ENCODE measurements at places on chromosomes 5 and 9. TPM values are rescaled to one million over a fixed set of nuclear protein-coding genes. Genes with fewer than 3 reads are reported as not detected.

- no peaks in the 10 kb centered on the region for H3K36me3 ChIP-seq
- H3K27me3 ChIP-seq = no peaks in the 10 kb centered on the region
- DNase-seq = no peak
- no peak overlapping the region for H3K27ac ChIP-seq
These were observed 41.6 kb downstream of the LPAR1 start for GRCh38 chr9:110996436-110997220.

DNA sequence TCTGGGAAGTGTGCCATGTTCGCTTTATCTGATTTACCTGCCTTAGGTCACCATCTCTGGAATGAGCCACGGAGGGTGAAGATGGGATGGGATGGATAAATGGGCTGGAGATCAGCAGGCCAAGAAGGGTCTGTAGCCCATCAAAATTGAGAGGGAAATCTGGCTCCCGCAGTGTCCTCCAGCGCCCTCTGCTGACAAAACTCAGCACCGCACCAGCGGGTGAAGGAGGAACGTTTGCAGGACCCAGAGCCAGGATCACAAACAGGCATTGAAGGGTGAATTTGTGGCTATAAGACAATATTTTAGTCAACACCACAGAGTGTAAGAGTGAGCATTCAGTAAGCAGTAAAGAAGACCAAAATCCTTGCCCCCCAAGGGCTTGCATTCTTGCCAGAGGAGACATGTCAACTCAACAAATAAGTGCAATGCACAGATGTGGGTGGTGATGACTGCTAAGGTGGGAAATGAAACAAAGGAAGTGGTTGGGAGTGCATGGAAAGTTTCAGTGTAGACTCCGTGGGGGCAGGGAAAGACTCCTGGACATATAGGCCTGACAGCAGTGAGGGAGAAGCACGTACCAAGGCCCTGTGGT lies 124.4 kb downstream of the TENT4A start:
- DNase-seq = peak; percentile 60
- H3K4me1 ChIP-seq = peaks cover 3% of the 10 kb centered on the region
- H3K27me3 ChIP-seq = peaks cover 10% of the 10 kb centered on the region
- H3K36me3 ChIP-seq = no peaks in the 10 kb centered on the region
- H3K27ac ChIP-seq = no peak overlapping the region
- H3K4me3 ChIP-seq = no peak overlapping the region

GRCh38 chr9:136685790-136686533 lies 1.3 kb downstream of the AGPAT2 start:
- H3K4me1 ChIP-seq = no peaks in the 10 kb centered on the region
- H3K4me3 ChIP-seq = peak overlapping the region; percentile 73
- H3K27me3 ChIP-seq = peaks cover 3% of the 10 kb centered on the region
- H3K36me3 ChIP-seq = no peaks in the 10 kb centered on the region
- H3K27ac ChIP-seq = no peak overlapping the region

PCDHGB7 gene
- not detected for total RNA-seq

GRCh38 chr5:164431634-164432304 lies 926.4 kb downstream of the MAT2B start:
- H3K27me3 ChIP-seq = no peaks in the 10 kb centered on the region
- H3K4me1 ChIP-seq = no peaks in the 10 kb centered on the region
- H3K36me3 ChIP-seq = no peaks in the 10 kb centered on the region
- H3K4me3 ChIP-seq = no peak overlapping the region

EIF4E1B gene
- total RNA-seq = not detected

- H3K4me3 ChIP-seq = peak overlapping the region; percentile 56
- peaks cover 36% of the 10 kb centered on the region for H3K4me1 ChIP-seq
- peak overlapping the region; percentile 87 for H3K27ac ChIP-seq
- no peak for DNase-seq
- no peaks in the 10 kb centered on the region for H3K27me3 ChIP-seq
These were observed 122.7 kb downstream of the ST8SIA4 start for GRCh38 chr5:100780376-100780870.

HSPB3 gene
- total RNA-seq = not detected

SIT1 gene
- 75.8 TPM for total RNA-seq

DNA sequence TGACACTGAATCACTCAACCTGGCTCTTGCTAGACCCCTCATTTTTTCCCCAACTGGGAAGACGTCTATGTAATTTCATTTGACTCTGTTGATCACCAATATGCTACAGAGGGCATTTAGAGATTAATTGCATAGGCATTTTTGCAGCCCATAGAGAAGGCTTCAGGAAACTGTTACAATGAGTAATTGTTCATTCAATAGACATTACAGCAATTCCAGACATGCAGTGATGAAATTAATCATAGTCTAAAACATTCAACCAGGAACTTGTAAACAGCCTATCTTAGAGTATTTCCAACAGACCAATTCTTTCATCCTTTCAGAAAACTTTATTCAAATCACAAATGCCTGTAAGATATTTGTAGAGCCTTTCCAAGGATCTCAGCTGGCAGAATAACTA lies 122.3 kb downstream of the MARCHF11 start:
- H3K4me3 ChIP-seq = no peak overlapping the region
- DNase-seq = no peak
- no peaks in the 10 kb centered on the region for H3K27me3 ChIP-seq
- H3K4me1 ChIP-seq = no peaks in the 10 kb centered on the region
- H3K27ac ChIP-seq = no peak overlapping the region

RASA1 gene
- total RNA-seq = 25.1 TPM

CHMP5 gene
- total RNA-seq = 119 TPM

DNA sequence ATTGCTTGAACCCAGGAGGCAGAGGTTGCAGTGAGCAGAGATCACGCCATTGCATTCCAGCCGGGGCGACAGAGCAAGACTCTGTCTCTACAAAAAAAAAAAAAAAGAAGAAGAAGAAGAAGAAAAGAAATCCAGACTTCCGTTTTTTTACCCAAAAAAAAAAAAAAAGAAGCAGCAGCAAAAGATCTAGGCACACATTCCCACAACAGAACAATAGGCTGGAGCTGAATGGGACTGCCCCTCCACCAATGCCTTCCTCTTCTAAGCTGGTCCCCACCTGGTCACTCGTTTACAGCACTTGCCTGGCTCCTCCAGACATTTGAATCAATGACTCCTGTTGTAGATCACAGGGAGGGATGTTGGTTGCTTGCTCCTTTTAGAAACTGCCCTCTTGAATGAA lies 1.6 kb upstream of the LMAN2 start:
- no peaks in the 10 kb centered on the region for H3K27me3 ChIP-seq
- H3K4me1 ChIP-seq = peaks cover 62% of the 10 kb centered on the region
- DNase-seq = no peak
- no peak overlapping the region for H3K4me3 ChIP-seq
- H3K27ac ChIP-seq = no peak overlapping the region

DNA sequence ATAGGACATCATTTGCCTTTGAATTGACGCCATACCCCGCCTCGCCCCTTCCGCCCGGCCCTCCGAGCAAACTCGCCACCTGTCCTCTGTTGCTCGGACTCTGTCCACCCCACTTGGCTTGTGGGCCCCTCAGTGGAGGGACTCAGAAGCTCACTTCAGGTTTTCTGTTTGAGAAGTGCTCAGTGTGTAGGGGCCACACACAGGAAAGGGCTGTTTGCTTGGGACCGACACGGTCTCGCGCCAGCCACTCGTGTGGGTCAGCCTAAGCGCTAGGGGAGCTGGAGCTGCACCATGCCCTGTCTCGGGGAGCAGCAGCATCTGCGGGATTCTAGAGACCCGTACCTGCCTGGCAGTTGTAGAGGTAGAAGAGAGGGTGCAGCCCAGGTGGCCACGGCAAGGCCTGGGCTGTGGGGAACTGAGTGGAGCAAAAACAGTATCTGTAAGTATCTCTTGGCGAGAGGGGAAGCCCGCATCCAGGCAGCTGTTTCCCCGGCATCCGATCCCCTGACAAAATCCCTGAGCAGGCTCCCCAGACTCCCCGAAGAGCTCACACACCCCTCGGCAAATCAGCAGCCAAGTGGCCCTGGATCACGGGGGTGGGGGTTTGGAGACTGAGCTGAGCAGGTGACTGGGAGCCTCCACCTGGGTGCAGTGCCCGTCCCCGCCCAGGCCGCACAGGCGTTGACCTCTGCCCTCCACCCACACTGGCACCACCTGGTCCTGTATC lies 52.2 kb downstream of the COL5A1 start:
- DNase-seq = no peak
- no peaks in the 10 kb centered on the region for H3K36me3 ChIP-seq
- H3K27ac ChIP-seq = no peak overlapping the region

GRCh38 chr5:145396888-145397287 lies 438.3 kb downstream of the PRELID2 start:
- no peaks in the 10 kb centered on the region for H3K36me3 ChIP-seq
- H3K4me3 ChIP-seq = no peak overlapping the region
- DNase-seq = no peak
- no peak overlapping the region for H3K27ac ChIP-seq

DNA sequence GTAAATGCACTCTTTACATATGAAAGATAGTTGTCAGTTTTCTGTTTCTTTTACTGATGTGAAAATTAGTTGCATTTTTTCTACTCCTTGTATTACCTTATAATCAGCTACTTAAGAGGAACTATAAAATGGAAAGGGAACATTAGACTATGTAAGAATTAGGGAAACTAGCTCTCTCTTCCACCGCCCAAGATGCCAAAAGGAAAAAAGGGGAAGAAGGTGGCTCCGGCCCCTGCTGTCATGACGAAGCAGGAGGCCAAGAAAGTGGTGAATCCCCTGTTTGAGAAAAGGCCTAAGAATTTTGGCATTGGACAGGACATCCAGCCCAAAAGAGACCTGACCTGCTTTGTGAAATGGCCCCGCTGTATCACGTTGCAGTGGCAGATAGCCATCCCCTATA lies 15.2 kb upstream of the HOMER1 start:
- no peaks in the 10 kb centered on the region for H3K4me1 ChIP-seq
- no peak overlapping the region for H3K27ac ChIP-seq
- peaks cover 8% of the 10 kb centered on the region for H3K36me3 ChIP-seq
- DNase-seq = no peak
- no peak overlapping the region for H3K4me3 ChIP-seq
- H3K27me3 ChIP-seq = peaks cover 10% of the 10 kb centered on the region

- no peak overlapping the region for H3K27ac ChIP-seq
- no peaks in the 10 kb centered on the region for H3K4me1 ChIP-seq
- H3K4me3 ChIP-seq = no peak overlapping the region
These were observed 73.8 kb downstream of the LHFPL2 start for GRCh38 chr5:78574731-78575161.

DNA sequence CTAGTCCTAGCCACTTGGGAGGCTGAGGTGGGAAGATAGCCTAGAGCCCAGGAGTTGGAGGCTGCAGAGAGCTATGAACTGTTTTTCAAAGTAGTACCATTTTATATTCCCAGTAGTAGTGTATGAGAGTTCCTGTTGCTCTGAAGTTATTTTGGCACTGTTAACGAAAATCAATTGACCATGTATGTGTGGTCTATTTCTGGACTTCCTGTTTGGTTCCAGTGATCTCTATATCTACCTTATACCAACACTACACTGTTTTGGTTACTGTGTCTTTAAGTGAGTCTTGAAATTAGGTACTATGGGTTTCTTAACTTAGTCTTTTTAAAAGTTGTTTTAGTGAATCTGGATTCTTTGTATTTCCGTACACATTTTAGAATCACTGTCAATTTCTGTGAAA lies 13.6 kb downstream of the SLF1 start:
- no peak for DNase-seq
- no peak overlapping the region for H3K27ac ChIP-seq
- no peak overlapping the region for H3K4me3 ChIP-seq
- peaks cover 43% of the 10 kb centered on the region for H3K36me3 ChIP-seq
- H3K4me1 ChIP-seq = peaks cover 17% of the 10 kb centered on the region
- H3K27me3 ChIP-seq = no peaks in the 10 kb centered on the region

GRCh38 chr5:148255456-148255855 lies 13.1 kb upstream of the SPINK13 start:
- no peak overlapping the region for H3K27ac ChIP-seq
- no peak overlapping the region for H3K4me3 ChIP-seq
- no peaks in the 10 kb centered on the region for H3K4me1 ChIP-seq
- H3K27me3 ChIP-seq = no peaks in the 10 kb centered on the region
- DNase-seq = no peak
- H3K36me3 ChIP-seq = no peaks in the 10 kb centered on the region

GRCh38 chr5:164301708-164302107 lies 796.3 kb downstream of the MAT2B start:
- H3K27me3 ChIP-seq = no peaks in the 10 kb centered on the region
- H3K36me3 ChIP-seq = no peaks in the 10 kb centered on the region
- no peak overlapping the region for H3K27ac ChIP-seq
- no peak for DNase-seq

GRCh38 chr9:98117984-98118639 lies 910 bp downstream of the TRIM14 start:
- peaks cover 39% of the 10 kb centered on the region for H3K4me1 ChIP-seq
- no peaks in the 10 kb centered on the region for H3K27me3 ChIP-seq
- peak overlapping the region; percentile 89 for H3K4me3 ChIP-seq
- peak; percentile 66 for DNase-seq

SPINK4 gene
- total RNA-seq = not detected

GRCh38 chr5:31469886-31470285 lies 62.0 kb downstream of the DROSHA start:
- H3K36me3 ChIP-seq = peaks cover 56% of the 10 kb centered on the region
- no peaks in the 10 kb centered on the region for H3K4me1 ChIP-seq
- no peak overlapping the region for H3K4me3 ChIP-seq
- no peak for DNase-seq
- no peaks in the 10 kb centered on the region for H3K27me3 ChIP-seq
- no peak overlapping the region for H3K27ac ChIP-seq

DNA sequence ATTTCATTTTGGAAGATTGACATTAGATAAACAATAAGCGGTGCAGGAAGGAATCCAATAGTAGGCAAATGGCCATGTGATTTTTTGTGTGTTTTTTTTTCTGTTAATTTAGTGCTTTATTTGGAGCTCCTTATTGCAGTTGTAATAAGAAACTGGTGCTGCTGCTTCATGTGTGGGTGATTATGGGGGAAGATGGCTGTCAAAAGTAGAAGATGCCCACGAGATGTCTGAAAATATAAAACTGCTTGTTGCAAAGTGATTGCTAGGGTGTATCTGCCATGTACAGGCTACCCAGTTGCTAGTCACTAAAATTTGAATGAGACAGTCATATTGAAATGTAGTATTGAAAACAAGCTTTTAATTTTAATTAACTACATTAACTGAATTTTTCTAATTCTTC lies 216.7 kb upstream of the FTMT start:
- H3K27ac ChIP-seq = no peak overlapping the region
- no peak for DNase-seq
- no peak overlapping the region for H3K4me3 ChIP-seq
- H3K36me3 ChIP-seq = no peaks in the 10 kb centered on the region

SLC44A1 gene
- total RNA-seq = 11.8 TPM

- no peak overlapping the region for H3K4me3 ChIP-seq
- peak overlapping the region; percentile 23 for H3K27ac ChIP-seq
- peak; percentile 55 for DNase-seq
These were observed 43.7 kb upstream of the ITGA1 start for GRCh38 chr5:52743970-52744369.

All from activated CD4-positive, alpha-beta memory T cell treated with anti-CD3 and anti-CD28 coated beads for 36 hours (primary cell).